ENCODE measurements at places on chromosomes 7 and 10.
A peak's percentile ranks its signal among the peaks of the same experiment; 100 is the strongest.

GRCh38 chr7:130721486-130722277 is 12.3 kb downstream of the KLF14 start:
- DNase-seq: peak; percentile 54

DNA sequence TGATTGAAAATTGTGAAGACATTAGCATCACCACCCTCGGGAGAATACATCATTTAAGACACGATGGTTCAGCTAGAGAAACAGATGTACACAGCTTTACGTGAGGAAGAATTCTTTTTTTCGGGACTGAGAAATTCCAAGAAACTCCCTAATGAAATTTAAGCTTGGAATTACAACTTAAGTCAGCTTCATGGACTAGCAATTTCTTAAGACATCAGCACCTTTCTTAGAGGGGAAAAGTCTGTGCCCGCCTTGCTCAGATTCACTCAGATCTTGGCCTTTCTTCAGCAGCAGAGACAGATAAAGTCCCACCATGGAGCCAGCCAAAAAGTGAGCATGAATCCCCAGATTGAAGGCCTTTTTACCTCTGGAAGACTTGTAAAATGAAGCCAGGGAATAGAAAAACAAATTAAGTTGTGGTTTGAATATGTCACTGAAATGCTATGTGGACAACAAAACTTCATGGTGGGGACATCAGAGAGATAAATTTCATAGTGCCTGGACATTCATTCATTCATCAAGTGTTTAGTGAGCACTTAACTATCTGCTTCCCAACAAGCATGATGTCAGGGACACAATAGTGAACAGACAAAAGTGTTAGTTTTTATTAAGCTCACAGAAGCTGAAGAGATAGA is 32.1 kb downstream of the PRKG1 start:
- DNase-seq: no peak

DNA sequence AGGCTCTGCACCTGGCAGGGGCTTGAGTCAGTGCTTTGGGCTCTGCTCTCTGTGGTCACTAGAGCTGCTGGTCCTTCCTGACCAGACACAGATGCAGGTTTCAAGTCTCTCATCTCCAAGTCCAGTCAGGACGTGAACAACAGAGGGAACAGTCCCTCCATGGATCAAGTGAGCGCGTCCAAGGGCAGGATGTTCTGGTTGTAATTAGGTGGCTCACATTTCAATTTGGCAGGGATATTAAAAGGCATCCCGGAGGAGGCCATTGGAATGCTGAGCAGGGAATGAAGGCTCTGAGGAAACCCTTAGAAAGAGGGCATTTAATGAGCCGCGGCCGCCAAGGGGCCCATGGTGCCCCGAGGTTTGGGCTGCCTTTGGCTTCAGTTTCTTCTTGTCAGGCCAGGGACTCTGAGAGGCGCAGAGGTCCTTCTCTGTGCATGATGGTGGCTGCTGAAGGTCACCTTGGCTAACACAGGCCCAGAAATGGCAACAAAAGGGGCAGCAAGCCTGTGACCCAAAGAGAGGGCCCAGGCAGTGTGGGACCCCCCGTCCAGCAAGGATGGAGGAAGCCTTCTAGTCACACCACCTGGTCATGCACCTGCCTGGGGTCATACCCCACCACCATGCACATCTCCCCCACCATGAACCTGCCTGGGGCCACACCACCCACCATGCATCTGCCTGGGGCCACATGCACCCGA is 30.7 kb upstream of the INPP5A start:
- DNase-seq: no peak

- peak; percentile 50 for DNase-seq
Measured at GRCh38 chr7:151550656-151551286, 31.1 kb upstream of the RHEB start.

- DNase-seq: no peak
Measured at GRCh38 chr7:98539865-98540264, 77.2 kb upstream of the NPTX2 start.

DNA sequence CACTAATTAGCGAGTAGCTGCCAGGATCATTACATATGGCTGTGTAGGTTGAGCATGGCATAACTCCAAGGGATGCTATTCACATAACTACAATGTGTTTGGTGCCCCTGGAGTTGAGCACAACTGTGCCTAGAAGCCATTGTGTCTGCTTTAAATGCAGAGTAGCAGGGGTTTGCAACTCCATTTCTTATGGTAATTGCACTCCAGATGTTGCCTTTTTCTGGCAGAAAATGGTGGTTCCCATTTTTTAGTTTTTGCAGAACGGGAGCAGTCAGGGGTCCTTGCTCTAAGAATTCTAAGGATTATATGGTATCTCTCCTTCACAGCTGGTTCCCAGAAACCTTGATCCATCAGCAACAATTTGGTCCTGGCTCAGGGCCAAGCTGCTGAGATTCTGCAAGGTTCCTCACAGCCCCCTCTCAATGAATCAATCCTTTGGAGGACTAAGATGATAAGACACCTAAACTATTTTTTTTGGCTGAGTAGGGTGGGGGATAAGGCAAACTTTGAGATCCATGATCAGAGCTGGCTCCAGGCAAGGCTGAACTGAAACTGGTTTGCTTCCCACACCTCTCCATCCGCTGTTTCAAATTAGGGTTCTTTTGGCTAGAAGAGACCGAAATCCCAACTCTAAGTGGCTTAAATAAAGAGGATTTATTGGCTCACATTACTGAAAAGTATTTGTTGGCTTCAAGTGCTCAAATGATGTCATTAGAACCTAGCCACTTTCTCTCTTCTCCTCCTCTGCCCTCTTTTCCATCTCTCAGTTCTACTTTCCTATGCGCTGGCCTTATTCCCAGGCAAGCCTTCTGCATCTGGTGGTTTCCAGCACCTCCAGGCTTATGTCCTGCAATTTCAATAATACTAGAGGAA is 97.5 kb upstream of the CCDC6 start:
- DNase-seq: no peak

GRCh38 chr10:128623776-128624175 is 497.6 kb upstream of the MKI67 start:
- DNase-seq: no peak

DNA sequence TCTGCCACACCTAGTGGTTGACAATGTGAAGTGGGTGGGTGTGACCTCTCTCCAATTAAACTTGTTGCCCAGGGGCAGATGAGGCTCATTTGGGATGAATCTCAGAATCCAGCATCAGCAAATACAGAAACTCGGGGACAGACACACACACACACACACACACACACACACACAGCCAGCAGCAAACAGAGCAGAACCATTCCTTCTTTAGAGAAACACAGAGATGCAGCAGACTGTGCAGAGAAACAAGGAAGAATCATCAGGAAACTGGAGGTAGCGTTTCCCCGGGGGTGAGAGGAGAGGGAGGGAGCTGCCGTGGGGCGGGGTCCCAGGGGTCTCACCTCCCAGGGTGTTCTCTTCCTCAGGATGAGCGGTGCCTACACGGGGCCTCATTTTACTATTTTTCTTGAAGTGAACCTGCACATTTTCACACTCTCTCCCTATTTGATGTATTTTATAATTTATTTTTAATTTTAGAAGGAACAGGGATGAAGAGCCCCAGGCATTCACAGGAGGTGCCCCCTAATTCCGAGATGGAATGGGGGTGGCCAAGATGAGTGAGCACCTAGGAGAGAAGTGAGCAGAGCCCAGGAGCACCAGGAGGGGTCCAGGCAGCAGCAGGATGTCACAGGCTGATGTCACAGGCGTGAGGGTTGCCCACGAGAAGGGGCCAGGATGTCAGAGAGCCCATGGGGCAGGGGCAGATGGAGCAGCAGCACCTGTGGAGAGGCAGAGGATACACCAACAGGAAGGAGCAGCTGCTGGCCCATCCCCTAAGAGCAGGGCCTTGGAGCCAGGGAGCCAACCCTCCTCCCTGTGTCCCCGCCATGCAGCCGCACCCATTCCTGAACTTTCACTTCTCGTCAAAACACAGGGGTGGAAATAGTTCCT is 85.3 kb upstream of the PPP2R2D start:
- DNase-seq: no peak

DNA sequence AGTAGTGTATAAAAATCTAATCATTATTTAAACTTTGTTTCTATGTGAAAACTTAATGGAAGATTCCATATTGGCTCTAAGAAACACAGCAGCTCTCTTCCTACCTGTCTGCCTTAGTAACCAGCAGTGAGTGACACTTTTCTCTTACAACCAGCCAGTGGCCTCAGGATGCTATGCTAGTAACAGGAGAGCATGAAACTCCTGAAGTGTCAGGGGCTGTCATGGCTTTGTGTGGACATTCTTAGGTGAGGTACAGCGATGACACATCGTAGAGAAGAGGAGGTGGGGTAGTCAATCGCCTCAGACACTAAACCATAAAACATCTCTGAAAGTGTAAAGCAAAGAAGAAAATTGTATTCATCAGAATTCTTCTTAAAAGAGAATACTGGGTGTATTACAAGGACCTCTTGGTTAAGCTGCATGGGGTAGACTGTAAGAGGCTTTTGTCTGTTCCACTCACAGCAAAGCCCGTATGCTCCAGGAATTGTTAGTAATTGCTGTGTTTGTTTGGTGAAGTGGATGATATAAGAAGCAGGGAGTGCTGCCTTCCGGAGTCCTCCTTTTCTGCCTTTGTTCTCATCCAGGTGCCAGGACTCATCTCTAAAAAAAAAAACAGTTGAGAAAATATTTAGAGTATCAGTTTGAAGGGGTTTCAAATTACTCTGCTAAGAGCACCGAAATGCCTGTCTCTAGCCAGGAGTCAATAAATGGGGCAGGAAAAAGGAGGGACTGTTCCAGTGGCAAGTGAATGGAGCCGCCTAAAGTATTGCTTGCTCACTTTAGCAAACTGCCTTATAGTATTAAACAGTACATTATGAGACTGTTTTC is 518.8 kb downstream of the CNTNAP2 start:
- DNase-seq: no peak

DNA sequence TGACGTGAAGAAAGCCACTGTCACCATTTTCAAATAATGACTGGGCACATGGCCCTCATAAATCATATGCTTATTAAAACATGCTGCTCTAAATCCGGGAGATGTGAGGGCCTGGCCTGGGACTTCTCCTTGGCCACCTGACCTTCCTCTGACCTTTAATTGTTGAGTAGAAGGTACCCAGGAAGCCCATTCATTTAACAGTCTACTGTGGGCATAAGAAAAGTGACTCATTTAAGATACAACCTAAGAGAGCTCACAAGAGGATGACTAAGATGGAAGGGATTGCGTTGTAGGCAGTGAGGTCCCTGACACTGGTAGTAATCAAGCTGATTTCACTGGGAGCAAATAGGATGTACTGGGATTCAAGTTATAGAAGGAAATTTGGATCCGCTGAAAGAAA is 203.4 kb upstream of the GPR26 start:
- DNase-seq: no peak
